ENCODE measurements at places on chromosomes 1 and 21. TPM values are rescaled to one million over a fixed set of nuclear protein-coding genes. Genes with fewer than 3 reads are reported as not detected.

GBP4 gene
- polyA plus RNA-seq, result 4.4 TPM

ASTN1 gene
- polyA plus RNA-seq, result 6.4 TPM

GSTM5 gene
- polyA plus RNA-seq, result 19.8 TPM

KIRREL1 gene
- polyA plus RNA-seq, result 28.7 TPM

ANKRD35 gene
- 2.7 TPM for polyA plus RNA-seq

AMIGO1 gene
- polyA plus RNA-seq, result 14.8 TPM

ADAMTS5 gene
- polyA plus RNA-seq, result 14.9 TPM

HTR1D gene
- polyA plus RNA-seq, result 0.09 TPM

MAN1A2 gene
- polyA plus RNA-seq, result 24.6 TPM

TMEM125 gene
- polyA plus RNA-seq, result not detected

MROH9 gene
- polyA plus RNA-seq, result 0.09 TPM

CLCA1 gene
- not detected for polyA plus RNA-seq

CTSK gene
- polyA plus RNA-seq, result 44.8 TPM

B3GALT5 gene
- polyA plus RNA-seq, result 0.37 TPM

NBPF10 gene
- polyA plus RNA-seq, result 1.8 TPM

GNAT2 gene
- not detected for polyA plus RNA-seq

DNAJC6 gene
- 0.56 TPM for polyA plus RNA-seq

PCAT6 gene
- polyA plus RNA-seq, result 2.7 TPM

RHEX gene
- polyA plus RNA-seq, result 0.28 TPM

ADCY10 gene
- polyA plus RNA-seq, result 0.17 TPM

NIBAN1 gene
- 39.7 TPM for polyA plus RNA-seq

DYRK3 gene
- 3.9 TPM for polyA plus RNA-seq

AHCTF1 gene
- polyA plus RNA-seq, result 27.6 TPM

PSMD4 gene
- polyA plus RNA-seq, result 121 TPM

GJB4 gene
- polyA plus RNA-seq, result not detected

AMY2B gene
- polyA plus RNA-seq, result 16.0 TPM

CNR2 gene
- polyA plus RNA-seq, result 0.05 TPM

F11R gene
- 12.4 TPM for polyA plus RNA-seq

PRELP gene
- 3.1 TPM for polyA plus RNA-seq

EXTL1 gene
- polyA plus RNA-seq, result 4.2 TPM

CSRP1 gene
- 37.0 TPM for polyA plus RNA-seq

CRNN gene
- polyA plus RNA-seq, result not detected

ARHGEF16 gene
- polyA plus RNA-seq, result 0.81 TPM

NPHS2 gene
- not detected for polyA plus RNA-seq

RCAN3 gene
- polyA plus RNA-seq, result 1.5 TPM

IL12RB2 gene
- polyA plus RNA-seq, result 1.8 TPM
